ENCODE measurements at places on chromosomes 5 and 9. TPM values are rescaled to one million over a fixed set of nuclear protein-coding genes. Genes with fewer than 3 reads are reported as not detected.

FOXI1 gene
- 0.35 TPM for total RNA-seq

PSMB7 gene
- 208 TPM for total RNA-seq

PCDHB3 gene
- total RNA-seq: 1.6 TPM

NUTM2G gene
- total RNA-seq: 1.3 TPM
